ENCODE measurements at places on chromosomes 1 and 21. TPM values are rescaled to one million over a fixed set of nuclear protein-coding genes. Genes with fewer than 3 reads are reported as not detected.

TP73 gene
- total RNA-seq: not detected

FCER1G gene
- total RNA-seq: 2.9 TPM

DNA sequence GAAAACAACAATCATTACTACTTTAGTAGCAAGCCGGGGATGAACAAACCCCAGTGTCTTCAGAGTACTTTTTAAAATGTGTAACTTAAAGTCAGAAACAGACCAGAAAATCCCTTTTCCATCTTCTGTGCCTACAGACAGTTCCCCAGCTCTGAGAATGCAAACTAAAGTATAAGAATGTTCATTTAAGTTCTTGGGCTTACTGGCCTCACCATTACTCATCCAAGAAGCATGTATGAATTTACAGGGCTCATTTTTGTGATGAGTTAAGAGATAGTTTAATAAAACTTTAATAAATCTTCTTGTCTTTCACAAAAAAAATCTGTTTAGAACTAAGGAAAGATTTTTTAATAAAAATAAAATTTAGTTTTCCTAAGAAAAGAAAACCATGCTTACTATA, 4.6 kb downstream of the LPGAT1 start:
- no peak for DNase-seq

GRCh38 chr1:42133809-42134526, 19.2 kb upstream of the GUCA2B start:
- no peak for DNase-seq

DNA sequence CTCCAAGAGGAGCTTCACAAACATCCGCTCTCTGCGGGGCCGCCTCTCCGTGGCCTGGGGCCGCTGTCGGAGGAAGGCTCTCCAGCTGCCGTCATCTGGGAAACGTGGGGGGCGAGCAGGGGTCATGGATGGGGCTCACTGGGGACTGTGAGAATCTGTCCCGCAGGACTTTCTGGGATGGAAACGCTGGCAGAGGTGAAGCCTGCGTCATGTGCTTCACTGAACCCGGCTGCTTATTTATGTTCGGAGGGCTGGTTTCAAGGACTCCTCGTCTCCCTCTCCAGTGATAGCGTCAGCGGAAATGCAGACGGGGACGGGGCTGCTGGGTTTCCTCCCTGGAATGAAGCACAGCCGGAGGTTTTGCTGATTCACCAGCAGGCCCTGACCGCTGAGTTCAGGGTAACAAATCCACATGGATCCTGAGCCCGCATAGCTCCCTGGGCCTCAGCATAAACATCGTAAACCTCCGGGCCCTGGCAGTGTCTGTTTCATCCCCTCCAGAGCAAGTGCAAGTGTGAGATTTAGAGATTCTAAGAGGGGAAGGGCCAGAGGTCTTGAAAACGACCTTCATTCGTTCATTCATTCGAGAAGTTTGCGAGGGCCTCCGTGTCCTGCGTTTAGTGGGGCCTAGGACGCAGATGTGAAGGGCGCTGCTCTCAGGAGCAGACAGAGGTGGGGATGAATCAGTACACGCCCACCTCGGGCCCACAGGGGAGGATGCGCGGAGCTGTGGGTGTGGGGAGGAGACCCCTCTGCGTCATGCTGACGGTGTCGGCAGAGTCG, 7.0 kb upstream of the POFUT2 start:
- DNase-seq: no peak

LHX4 gene
- not detected for total RNA-seq

ASPM gene
- 3.2 TPM for total RNA-seq

DNA sequence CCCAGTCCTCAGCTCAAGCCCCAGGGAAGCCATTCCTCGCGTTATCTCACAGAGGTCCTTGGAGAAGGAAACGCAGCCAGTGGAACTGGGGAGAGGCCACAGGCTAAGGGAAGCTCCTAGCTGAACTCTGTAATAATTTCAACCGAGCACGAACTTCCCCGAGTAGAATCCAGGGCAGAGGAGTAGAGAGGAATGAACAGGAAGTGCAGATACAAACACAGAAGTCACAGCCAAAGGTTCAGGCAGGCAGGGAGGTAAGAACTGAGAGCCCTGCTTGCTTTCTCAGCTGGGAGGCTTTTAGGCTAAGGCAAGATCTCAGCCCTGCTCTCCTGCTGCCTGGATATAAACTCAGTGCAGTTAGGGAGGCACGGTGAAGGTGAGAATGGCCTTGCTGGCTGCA, 23.7 kb downstream of the WARS2 start:
- no peak for DNase-seq

GRCh38 chr21:46124926-46125845, 27.3 kb downstream of the COL6A2 start:
- no peak for DNase-seq

OR1C1 gene
- not detected for total RNA-seq

GRCh38 chr1:118339400-118340124, 154.5 kb upstream of the SPAG17 start:
- no peak for DNase-seq

DNA sequence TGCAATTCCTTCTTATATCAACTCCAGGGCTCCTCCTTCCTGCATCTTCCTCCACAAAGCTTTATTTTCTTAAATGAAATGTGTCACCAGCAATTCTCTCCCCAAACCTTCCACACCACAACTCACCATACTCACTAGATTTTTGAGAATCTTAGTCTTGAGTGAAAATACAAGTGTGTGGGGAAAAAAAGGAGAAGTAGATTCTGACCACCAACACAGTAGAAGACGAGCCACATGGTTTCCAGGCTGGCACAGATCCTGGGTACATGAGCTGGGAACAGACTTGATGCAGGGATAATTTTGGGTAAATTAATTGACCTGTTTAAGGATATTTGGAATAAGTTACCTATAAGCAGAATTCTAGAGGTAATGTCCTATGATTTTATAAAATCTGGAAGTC, 72.8 kb upstream of the KCNJ15 start:
- DNase-seq: no peak

- no peak for DNase-seq
These were observed 15.3 kb upstream of the PLA2G4A start for GRCh38 chr1:186813420-186813819.

- DNase-seq: no peak
These were observed 167.1 kb downstream of the ZBTB18 start for GRCh38 chr1:244218220-244218619.

- no peak for DNase-seq
These were observed 55.0 kb downstream of the HIVEP3 start for GRCh38 chr1:41863718-41864117.

Measured in CD4-positive, CD25-positive, alpha-beta regulatory T cell (primary cell).